ENCODE measurements at places on chromosomes 7 and 10.

- DNase-seq = no peak
Observed at GRCh38 chr10:101993651-101994200, 62.2 kb downstream of the ARMH3 start.

- DNase-seq = no peak
Observed at GRCh38 chr10:132359305-132360040, 27.5 kb downstream of the LRRC27 start.

DNA sequence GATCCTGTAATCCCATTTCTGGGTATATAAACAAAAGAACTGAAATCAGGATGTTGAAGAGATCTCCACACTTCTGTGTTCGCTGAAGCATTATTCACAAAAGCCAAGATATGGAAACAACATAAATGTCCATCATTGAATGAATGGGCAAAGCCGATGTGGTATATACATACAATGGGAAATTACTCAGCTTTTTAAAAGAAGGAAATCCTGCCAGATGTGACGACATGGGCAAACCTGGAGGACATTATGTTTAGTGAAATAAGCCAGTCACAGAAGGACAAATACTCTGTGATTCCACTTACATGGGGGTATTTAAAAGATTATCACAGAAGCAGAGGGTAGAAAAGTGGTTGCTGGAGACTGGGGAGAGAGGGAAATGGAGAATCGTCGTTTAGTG lies 23.9 kb upstream of the FAM107B start:
- no peak for DNase-seq

DNA sequence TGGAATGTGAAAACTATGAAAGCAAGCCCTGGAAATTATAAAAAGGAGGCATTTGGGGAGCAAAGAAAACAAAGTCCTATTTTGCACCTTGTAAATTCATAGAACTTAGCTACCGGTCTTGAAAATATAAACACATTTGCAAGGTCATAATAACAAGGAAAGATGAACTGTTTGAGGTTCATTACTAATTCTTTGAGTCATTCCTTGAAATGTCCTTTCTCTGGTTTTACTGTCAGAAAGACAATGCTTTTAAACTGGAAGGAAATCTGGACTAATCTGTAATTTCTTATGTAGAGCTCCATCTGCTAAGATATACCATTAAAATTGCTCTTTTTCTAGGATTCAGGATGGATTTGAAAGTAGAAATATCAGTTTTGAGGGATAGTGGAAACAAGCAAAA lies 1.4 kb downstream of the ERLIN1 start:
- no peak for DNase-seq

DNA sequence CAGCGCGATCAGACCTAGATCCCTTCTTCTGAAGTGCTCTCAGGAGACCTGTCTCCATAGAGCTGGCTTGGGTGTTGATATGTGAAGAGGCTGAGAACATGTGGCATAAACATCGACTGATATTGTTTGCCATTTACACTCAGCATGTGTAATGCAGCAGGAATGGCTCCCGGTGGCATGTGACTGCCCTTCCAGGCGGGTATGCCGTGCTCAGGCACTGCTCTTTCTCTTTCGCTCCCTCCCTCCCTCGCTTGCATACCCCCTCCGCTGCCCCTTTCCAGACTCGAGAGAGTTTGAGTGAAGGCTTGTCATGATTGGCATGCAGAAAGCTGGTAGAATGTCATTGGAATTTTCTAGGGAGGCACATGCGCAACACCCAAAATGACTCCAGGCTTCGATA lies 107.3 kb upstream of the PDCD4 start:
- DNase-seq = no peak

- no peak for DNase-seq
Observed at GRCh38 chr7:41492603-41493002, 210.3 kb downstream of the INHBA start.

Measured in H9 (cell line).